ENCODE measurements at places on chromosomes 11 and 22. TPM values are rescaled to one million over a fixed set of nuclear protein-coding genes. Genes with fewer than 3 reads are reported as not detected.

Gene SLC25A45
- 64.7 TPM for total RNA-seq

DNA sequence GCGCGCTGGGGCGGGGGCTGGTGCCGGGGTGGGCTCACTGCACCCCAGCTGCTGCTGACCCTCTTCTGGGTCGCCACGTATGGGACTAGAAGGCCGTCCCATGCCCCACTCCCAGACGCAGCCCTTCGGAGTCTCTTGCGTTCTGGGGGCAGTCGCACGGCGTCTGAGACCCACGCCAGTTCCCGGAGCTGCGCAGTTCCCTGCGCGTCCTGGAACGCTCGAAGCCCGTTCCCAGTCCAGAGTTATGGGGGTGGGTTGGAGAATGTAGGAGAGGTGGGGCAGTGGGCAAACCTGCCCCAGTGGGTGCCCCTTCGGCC is 375 bp downstream of the LAYN start:
- no peaks in the 10 kb centered on the region for H3K27me3 ChIP-seq
- H3K27ac ChIP-seq = no peak overlapping the region
- H3K4me1 ChIP-seq = peaks cover 12% of the 10 kb centered on the region
- peak overlapping the region; percentile 78 for H3K4me3 ChIP-seq
- DNase-seq = no peak
- H3K36me3 ChIP-seq = no peaks in the 10 kb centered on the region

- H3K27me3 ChIP-seq = peaks cover 9% of the 10 kb centered on the region
- H3K4me1 ChIP-seq = no peaks in the 10 kb centered on the region
Observed at GRCh38 chr22:39184586-39185577, 32.4 kb upstream of the CBX7 start.

GRCh38 chr22:49433717-49434611 is 393.7 kb downstream of the BRD1 start:
- no peak overlapping the region for H3K4me3 ChIP-seq
- H3K27ac ChIP-seq = no peak overlapping the region
- no peaks in the 10 kb centered on the region for H3K36me3 ChIP-seq
- DNase-seq = no peak

DNA sequence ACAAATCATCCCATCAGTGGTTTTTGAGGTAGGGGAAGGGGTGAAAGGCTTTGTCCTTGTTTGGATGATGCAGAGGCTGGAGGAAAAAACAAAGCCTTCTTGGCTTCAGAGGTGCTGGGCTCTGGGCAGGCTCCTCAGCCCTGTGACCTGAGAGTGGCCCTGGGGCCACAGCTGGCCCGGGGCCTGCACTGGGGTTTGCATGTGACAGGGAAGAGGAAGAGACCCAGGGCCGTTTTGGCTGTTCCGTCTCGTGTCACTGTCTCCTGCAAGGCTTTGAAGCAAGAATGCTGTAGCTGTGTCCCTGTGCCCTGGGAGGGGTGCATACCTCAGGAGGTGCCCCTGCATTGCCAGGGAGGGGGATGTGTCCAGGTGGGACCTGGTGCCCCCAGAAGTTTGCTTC is 12.6 kb downstream of the ARHGAP8 start:
- H3K4me1 ChIP-seq = no peaks in the 10 kb centered on the region
- DNase-seq = no peak
- H3K27ac ChIP-seq = no peak overlapping the region
- peaks cover 6% of the 10 kb centered on the region for H3K27me3 ChIP-seq
- no peaks in the 10 kb centered on the region for H3K36me3 ChIP-seq

Gene CEP126
- 1.6 TPM for total RNA-seq

GRCh38 chr11:8167796-8168195 is 1.0 kb downstream of the RIC3 start:
- DNase-seq = no peak
- no peak overlapping the region for H3K27ac ChIP-seq
- H3K36me3 ChIP-seq = no peaks in the 10 kb centered on the region
- no peaks in the 10 kb centered on the region for H3K4me1 ChIP-seq
- H3K4me3 ChIP-seq = no peak overlapping the region

Gene TST
- total RNA-seq = 2.2 TPM

DNA sequence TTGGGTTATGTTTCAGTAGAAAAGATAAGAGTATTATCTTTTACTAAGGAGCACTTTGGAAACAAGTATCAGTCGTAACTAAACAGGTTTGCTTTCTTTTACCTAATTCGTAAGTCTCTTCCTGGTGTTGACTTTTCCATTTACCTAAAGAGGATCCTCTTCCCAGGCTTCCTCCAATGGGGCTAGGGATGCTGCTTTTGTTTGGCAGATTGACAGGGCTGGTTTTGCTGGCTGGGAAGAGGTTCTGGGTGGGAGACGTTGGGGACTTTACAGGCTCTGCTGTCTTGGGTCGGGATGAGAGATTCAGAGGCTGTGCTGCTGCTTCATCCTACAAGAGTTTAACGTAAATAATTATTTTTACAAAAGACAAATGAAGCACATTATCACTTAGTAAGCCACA is 306.7 kb downstream of the SOX6 start:
- no peaks in the 10 kb centered on the region for H3K27me3 ChIP-seq
- H3K27ac ChIP-seq = no peak overlapping the region
- DNase-seq = no peak
- no peaks in the 10 kb centered on the region for H3K4me1 ChIP-seq

All from T-cell (primary cell).